ENCODE measurements at places on chromosomes 11 and 22.
A peak's percentile ranks its signal among the peaks of the same experiment; 100 is the strongest.

DNA sequence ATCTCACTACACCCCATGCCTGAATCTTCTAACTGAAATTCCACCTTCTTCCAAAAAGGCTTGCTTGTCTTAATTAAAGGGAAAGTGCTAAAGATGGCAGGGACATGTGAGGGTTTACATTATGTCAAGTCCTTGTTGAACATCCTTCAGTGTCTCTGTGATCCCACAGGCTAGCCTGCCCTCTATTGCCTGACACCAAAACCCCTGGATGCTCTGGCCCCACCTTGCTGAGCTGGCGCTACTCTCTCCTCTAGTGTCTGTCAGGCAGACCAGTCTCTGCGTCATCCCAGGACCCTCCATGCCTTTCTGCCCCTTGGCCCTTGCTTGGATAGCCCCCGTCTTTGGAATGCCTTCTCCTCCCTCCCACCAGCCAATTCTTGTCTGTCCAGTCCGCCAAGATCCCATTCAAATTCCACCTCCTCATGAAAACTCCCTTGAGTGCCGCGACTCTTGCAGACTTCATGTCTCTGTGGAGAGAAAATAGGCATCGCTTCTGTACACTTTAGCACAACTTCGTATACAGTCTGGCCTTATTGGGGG is 69.3 kb downstream of the PKNOX2 start:
- no peak for DNase-seq

DNA sequence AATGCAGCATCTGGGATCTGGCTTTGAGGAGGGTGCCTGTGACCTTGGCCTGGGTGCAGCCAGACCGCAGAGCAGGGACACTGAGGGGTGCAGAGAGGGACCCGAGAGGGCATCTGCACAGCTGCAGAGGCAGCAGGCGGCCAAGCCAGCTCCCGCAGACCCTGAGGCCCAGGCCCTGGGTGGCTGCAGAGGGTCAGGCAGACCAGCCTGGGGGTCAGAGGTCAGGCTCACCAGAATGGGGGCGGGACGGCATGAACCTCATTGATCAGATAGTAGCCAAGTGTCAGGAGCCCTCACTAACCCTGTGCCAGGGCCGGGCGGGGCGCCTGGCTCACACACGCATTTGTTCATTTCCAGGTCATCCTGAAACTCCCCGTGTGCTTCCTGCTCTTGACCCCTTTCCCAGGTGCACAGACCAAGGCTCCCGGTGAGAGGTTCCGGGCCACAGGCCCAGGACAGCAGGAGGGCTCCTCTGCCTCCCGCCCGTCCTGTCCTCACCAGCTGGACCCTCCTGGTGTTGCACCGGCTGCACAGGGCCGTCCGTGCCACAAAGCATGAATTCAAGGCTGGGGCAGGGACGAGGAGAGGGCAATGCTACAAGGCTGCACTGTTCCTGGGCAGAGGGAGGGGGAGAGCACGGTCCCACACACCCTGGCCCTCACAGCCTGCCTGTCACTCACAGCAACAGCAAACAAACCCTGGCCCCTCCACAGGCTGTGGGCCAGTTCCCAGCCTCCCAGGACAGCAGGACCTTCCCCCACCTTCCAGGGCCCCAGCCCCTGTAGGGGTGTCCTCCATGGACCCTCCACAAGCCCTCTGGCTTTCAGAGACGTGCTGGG is 3.3 kb downstream of the RTN4R start:
- no peak for DNase-seq

- DNase-seq: no peak
Measured at GRCh38 chr22:38947321-38948140, 9.9 kb upstream of the APOBEC3A start.

- DNase-seq: no peak
Measured at GRCh38 chr11:24070435-24070834, 426.4 kb upstream of the LUZP2 start.

- peak; percentile 51 for DNase-seq
Measured at GRCh38 chr11:8192016-8192895, 23.4 kb upstream of the RIC3 start.

DNA sequence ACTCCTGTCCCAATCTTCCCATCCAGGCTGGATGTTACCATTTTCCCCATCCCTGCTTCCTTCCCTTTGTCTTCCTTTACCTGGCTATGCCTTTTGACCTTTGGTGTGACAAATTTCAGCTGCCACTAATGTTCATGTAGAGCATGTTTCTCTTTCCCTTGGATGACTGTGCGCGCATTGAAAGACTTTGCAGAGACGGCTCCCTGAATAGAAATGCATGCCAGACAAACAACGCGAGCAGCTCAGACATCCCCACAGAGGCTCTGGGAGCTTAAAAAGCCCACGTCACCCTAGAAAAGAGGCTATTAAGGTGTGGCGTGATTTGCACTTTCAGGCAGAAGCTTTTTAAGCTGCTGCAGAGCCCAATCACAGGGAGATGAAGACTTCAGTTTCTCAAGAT is 202.0 kb downstream of the NTM start:
- DNase-seq: no peak

DNA sequence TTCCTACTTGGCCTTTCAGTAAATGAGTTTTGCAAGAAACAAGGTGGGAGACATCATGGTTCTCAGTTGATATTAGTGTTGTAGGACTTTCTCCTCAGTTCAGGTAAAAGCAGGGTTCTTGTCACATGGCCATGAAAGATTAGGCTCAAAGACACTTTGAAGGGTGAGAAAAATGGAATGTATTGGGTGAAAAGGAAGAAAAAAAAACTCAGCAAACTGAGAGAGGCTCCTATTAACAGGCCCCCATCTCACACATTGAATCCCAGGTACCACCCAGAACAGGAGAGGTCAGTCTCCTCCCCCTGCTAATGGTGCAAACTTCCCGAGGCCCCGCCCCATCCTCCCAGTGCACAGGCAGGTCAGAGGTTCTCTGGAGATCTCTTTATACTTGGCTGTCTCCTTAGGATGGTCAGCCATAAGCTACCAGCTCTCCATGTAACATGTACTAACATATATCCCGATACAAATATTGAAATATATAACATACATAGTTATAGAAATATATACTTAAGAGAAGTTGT is 62.2 kb downstream of the MICAL2 start:
- no peak for DNase-seq

DNA sequence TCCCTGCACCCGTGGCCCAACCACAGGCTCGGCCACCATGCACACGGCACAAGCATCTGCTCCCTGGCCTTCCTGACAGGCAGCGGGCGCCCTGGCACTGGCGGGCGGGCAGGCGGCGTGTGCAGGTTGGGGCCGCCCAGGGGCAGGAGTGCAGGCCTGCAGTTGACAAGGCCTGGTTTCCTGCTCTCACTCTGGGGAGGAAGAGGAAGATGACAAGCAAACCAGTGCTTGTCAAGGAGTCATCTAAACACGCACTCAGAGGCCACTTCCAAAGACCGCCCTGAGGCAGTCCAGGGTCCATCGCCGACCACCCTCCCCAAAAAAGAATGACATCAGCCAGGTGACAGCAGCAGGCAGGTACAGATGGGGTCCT is 65.3 kb upstream of the LINC01488 start:
- no peak for DNase-seq

- DNase-seq: no peak
Measured at GRCh38 chr11:65185171-65185570, 3.4 kb downstream of the CAPN1 start.

GRCh38 chr11:64437426-64437825 is 78.5 kb downstream of the RPS6KA4 start:
- DNase-seq: no peak

DNA sequence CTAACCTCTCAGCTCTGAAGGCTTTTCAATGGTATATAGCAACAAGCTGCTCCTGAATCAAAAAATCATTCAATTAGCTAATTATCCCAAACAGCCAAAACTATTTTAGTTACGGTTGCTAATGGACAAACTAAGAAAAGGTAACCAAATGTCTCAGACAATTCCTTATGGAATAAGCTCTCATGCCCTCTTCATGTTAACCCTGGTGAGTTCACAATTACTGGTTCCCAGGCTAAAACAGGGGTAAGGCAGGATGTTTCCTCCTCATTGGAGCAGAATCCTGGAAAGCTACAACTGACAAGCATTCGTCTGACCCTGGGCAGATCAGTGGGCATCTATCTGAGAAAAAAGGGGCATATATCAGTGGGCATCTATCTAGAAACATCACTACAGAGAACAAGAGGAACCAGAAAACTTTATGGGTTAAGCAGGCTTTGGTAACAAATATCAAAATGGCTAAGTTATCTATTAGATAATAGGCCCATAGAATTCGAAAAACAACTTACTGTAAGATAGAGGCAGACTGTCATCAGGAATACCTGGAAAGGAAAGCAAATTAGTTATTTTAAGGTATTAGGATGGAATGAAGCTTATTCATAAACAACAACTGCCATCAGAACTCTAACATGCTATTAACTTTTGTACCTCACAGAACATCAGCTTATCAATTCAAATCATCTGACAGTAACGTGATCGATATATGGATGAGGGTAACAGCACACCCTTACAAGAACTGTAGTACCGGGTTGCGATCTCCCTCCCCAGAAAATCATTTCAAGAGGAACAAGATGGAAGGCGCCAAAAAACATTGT is 14.8 kb upstream of the WDR74 start:
- no peak for DNase-seq

DNA sequence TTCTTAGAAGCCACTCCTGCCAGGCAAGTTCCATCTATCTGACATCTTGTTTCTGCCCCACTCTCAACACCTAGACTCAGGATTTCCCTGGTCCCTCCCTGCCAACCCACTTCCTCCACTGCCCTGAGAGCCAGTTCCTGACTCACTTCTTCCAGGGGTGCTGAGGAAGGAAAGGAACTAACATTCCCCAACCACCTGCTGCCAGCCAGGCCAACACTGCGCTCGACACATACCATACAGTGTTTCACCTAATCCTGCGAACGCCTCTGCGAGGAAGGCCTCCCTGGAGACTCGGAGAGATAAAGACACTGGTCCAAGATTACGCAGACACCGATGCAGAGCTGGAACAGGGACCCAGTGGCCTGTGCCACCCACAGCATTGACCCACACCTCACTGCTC is 40.2 kb downstream of the MICAL3 start:
- DNase-seq: no peak

GRCh38 chr11:94494126-94494680 is 419 bp downstream of the ANKRD49 start:
- no peak for DNase-seq

GRCh38 chr11:122138744-122139594 is 23.0 kb upstream of the BLID start:
- DNase-seq: no peak

DNA sequence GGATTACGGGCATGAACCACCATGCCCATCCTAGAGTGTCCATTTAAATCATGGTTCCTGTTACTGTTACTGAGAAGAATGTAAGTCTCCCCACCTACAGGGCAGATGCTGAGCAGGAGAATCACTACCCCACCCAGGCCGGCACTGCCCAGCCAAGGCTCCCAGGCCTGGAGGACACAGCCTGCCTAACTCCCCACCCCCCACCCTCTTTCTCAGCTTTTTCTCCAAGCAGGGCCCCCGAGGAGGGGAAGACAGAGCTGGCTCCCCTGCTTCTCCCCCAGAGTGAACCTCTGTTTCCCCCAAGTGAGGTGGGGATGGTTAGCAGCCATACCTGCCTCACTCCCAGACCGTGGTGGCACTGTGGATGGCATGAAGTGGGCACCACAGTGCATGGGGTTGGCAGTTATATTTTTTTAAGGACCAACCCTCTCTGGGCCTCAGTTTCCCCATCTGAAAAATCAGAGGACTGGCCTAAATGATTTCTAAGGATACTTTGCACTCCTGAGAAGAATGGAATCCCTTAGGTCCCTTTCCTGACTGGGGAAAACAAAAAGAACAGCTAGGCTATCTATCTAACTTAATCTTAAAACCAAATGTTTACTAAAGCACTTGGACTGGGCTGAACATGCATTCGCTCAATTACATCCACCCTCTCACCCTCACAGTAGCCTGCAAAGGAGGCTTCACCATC is 5.0 kb downstream of the CBX7 start:
- no peak for DNase-seq

DNA sequence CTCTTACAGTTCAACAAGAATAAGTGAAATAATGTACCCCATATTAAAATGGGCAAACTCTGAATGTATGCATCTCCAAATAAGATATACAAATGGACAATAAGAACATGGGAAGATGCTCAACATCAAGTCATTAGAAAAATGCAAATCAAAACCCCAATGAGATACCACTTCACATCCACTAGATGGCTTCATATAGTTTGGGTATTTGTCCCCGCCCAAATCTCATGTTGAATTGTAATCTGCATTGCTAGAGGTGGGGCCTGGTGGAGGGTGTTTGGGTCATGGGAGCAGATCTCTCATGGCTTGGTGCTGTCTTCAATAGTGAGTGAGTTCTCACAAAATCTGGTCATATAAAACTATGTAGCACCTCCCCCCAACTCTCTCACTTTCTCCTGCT is 5.7 kb downstream of the MPZL2 start:
- DNase-seq: no peak

GRCh38 chr22:38469306-38469781 is 1.4 kb downstream of the KDELR3 start:
- DNase-seq: no peak

DNA sequence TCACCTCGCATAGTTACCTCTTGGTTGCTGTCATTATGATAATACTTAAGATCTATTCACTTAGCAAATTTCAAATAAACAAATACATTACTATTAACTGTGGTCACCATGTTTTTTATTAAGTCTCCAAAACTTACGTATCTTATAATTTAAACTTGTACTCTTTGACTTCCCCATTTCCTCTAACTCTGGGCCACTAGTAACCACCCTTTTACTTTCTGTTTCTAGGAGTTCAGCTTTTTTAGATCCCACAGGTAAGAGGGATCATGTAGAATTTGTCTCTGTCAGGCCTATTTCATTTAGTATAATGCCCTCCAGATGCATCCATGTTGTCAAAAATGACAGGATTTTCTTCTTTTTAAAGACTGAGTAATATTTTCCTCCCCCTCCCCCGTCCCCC is 212.4 kb upstream of the C11orf87 start:
- no peak for DNase-seq

DNA sequence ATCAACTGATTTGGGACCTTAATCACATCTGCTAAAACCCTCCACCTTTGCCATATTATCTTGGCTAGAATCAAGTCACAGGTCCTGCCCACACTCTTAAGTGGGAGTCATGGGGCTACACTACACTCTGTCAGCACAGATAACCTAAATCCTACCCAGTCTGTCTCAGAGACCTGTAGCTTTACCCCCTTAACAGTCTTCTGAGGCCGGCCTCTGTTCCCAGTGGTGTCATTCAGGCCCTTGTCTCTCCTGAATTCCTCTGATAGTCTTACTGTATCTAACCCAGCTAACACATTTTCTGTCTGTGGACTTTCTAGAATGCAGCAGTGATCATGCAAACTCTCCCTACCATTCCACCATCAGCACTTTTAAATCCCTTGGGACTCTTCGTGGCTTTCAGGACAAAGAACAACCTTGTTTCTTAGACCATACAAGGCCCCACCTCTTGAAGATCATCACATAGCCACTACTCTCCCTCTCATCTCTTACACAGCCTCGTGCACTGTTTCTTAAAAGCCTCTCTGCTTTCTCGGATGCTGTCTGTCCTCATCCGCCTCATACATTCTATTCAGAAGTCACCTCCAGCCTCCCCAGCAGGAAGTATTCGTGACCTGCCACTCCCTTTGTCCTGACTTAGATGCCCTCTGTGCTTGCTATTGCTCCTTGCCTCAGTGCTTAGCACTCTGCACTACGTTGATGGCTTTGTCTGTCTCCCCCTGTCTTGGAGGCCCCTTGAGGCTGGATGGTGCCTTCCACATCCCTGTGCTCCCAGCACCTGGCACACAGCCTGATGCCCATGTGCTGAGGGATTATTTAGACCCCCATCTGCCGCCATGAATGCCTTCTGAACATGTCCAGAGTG is 57.9 kb downstream of the PANX1 start:
- DNase-seq: no peak

- DNase-seq: no peak
Measured at GRCh38 chr11:25766332-25767015, 565.5 kb upstream of the ANO3 start.

Measured in NCI-H2107 (cell line).